ENCODE measurements at places on chromosomes 3 and 15.

- DNase-seq, result no peak
Measured at GRCh38 chr3:127688416-127689265, 15.9 kb downstream of the ABTB1 start.

GRCh38 chr3:94299716-94300115 lies 236.9 kb downstream of the NSUN3 start:
- DNase-seq, result no peak

GRCh38 chr15:87805117-87805820 lies 451.3 kb downstream of the NTRK3 start:
- DNase-seq, result no peak

DNA sequence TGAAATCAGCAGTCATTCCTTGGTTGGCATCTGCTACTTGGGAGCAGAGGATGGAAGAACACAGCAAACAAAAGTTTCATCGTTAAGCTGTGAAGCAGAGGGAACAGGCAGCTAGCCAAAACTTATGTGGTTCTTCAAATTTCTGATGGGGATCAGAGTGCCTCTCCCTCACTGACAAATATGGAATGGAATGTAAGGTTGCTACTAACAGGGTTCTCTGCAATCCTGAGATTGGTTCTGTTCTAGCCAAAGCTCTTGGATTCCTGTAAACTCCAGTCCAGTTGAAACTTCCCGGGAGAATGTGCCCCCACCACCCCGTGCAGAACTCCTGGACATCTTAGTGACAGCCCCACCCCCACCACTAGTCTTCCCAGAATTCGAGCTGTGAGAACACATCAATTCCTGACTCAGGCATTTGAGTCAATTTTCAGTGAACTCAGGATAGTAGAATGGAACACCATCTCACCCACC lies 55.9 kb upstream of the PHLDB2 start:
- DNase-seq, result no peak

DNA sequence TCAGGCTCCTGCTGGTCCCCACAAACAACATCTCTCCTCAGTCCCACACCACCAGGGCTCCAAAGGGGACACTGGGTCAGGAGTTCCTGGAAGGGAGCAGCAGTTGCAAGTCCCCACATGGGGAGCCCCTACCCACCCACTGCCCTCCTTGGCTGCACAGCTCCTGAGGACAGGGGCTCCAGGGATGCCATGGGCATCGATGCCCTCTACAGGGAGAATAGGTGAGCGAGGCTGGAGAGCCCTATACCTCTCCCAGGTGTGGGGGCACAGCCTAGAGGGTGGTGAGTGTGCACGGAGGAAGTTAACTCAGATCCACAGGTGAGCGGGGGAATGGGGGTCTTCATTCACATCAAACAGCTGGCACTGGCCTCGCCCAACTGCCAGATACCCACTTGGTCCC lies 141.2 kb upstream of the LINGO1 start:
- no peak for DNase-seq

DNA sequence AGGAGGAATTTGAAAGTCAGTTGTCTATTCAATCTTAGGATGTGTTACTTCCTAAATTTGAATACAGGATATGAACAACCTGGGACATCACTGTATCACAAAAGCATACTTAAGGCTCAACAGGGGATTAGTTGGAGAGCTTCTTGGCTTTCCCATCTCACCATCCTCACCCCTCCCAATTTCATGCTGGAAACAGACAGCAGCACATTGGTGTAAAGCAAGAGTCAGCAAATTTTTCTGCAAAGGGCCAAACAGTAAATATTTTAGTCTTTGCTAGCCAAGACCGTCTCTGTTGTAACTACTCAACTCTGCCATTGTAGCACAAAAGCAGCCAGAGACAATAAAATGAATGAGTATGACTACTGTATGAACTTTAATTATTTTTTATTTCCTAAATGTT lies 94.9 kb downstream of the ERC2 start:
- DNase-seq, result no peak

- no peak for DNase-seq
Measured at GRCh38 chr15:67120009-67120838, 54.8 kb downstream of the SMAD3 start.

GRCh38 chr3:170458285-170458684 lies 39.6 kb downstream of the CLDN11 start:
- no peak for DNase-seq

DNA sequence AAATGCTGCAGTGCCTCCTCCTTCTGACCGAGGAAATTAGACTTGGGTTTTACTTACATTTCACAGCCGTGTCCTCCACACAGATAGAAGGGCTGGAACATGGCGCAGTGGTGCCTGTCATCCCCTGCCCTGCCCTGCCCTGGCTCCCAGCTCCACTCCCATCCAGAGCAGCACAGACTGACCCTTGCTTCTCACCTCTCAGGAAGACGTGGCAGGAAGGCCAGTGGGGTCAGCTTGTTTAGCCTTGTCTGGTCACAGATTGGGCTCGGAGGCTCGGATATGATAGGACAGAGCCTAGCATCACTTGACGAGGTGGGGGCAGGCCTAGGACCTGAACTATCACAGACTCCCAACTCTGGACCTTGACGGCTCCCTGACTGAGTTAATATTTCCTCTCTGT lies 88.5 kb downstream of the LINGO1 start:
- no peak for DNase-seq

GRCh38 chr3:38792983-38793382 lies 23.0 kb downstream of the SCN10A start:
- no peak for DNase-seq

GRCh38 chr3:192916371-192917027 lies 1.2 kb downstream of the MB21D2 start:
- no peak for DNase-seq

GRCh38 chr15:94655249-94655880 lies 424.0 kb downstream of the MCTP2 start:
- DNase-seq, result no peak
